ENCODE measurements at places on chromosomes 12 and 14.

- DNase-seq, result peak; percentile 61
Measured at GRCh38 chr12:8698132-8698851, 501 bp downstream of the RIMKLB start.

DNA sequence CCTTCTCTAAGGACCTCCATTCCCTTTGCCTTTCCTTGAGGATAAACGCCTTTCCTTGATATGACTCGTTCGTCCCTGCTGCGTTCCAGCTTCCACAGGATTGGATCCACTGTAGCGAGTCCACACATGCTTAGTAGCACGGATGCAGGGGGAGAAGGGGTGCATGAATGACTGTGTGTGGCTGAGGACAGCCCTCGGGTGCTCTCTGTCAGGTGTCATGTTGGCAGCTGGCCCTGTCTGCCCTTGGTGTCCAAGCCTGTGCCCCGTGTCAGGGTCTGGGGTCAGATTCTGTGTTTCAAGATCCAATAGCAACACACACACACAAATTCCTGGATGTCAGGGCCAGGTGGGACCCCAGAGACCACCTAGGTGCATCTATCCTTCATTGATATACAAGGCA, 17.5 kb upstream of the KRT80 start:
- DNase-seq, result no peak

DNA sequence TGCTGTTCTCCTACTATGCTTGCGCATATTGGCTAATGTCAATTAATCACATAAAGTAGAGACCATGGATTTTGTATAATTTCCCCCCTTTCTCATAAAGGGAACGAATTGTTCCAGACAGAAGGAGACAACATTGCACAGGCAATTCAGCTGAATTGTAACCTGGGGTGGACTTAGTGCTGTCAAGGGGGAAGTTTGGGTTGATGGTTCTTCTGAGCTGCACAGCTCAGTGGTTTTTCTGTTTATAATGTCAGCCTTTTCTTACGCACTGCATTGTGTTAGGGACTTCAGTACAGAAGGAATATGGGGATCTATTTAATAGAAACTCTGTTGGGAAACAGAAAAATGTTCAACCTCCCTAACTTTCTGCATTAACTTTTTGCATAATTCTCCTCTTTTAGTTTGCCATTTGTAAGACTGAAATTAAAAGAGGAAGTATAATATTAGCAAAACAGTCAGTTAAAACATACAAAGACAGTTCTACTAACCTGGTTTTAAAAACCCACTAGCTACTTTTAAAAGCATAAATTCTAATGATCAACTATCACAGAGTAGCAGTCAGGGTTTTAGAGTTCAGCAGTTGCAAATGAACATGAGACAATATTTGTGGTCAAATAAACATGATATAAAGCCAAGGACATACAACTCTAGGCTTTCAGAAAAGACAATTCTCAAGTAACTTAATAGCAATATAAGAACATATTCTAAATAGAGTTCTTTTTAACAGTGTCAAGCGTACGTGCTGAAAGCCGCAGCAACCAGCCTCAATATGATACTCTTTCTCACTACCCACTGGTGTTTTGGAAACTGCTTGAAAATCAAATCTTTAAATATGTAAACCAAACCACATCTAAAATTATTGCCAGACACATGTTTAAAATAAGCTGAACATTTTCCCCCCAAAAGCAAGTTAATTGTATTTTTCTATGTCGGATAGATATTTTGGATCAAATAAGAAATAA, 393.0 kb downstream of the FSCB start:
- no peak for DNase-seq

DNA sequence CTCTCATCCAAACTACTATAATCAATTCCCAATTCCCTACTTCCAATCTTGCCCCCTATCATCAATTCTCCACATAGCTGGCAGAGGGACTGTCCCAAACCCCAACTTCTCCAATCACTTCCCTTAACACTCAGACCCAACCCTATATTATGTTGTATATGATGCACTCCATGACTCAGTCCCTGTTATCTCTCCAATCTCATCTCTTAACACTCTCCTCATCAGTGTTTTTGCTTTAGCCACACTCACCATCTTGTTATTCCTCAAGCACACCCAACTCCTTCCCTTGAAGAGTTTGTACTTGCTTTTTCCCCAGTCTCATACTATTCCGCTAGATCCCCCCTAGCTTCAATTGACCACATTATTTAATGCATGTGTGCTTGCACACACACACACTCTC, 4.9 kb downstream of the RHOJ start:
- DNase-seq, result no peak

DNA sequence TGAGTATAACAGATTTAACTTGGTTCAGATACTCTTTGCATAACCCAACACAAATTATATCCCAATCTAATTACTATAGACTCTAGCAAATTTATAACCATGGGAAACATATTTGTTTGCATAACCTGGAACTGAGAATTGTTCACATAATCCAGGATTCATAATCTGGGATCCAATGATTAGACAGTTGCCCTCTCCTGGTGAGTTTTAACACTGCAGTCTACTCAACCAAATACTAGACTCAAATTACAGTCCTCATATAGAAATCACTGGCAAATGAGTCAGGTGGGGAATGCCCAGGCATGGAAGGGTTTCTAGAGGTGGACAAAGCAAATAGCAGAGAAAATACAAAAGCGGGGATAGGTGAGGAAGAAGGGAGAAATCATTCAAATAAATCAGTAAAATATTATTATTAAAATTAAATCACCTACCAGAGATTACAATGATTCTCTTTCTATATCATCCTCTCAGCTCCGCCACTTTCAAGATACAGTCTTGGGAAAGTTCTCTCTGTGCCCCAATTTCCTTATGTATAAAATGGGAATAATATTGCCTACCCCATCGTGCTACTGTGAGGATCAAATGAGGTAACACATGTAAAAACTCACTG, 9.4 kb downstream of the GCH1 start:
- DNase-seq, result no peak

- DNase-seq, result no peak
Measured at GRCh38 chr12:51001799-51002198, 24.4 kb downstream of the SLC11A2 start.

- no peak for DNase-seq
Measured at GRCh38 chr14:75292886-75293285, 14.3 kb downstream of the FOS start.

GRCh38 chr12:116071555-116072230, 205.8 kb downstream of the MED13L start:
- no peak for DNase-seq

DNA sequence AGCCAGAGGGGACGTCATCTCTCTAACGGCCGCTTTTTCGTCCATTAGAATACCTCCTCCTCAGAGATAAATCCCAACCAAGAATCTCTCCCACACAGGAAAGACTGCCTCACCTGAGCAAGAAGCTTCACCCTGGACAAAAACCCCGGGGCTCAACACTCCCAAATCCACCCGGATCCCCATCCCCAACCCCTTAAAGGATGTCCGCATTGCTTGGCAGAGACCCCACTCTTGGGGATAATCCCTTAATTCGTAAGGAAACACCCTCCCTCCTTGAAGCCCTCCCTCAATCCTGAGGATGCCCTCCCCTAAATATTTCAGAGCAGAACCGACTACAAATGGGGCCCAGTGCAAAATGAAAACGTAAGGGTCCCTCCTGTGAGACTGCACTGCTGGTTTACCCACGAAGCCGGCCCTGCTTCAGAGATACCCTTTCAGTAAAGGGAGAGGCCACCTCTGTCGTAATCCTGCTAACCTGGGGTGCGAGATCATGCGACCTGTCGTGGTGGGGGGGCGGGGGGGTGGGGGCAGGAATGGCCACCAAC, 655 bp upstream of the DYNLL1 start:
- DNase-seq, result no peak

DNA sequence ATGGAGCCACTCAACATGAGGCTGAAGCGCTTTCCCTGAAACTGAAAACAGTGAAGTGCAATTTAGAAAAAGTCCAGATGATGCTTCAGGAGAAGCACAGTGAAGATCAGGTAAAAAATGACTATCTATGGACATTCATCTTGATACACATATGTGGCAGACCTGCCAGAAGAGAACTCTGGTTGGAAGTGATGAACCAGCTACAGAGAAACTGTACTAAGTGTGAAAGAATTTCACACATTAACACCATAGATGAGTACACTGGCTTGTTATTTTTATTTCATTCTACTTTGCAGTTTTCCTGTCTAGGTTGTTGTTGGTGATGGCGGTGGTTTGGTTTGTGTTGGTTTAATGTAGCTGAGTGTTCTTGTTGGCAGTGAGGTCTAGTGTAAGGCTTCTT, 174.7 kb downstream of the ESR2 start:
- no peak for DNase-seq

- DNase-seq, result no peak
Measured at GRCh38 chr12:69410571-69410970, 51.0 kb downstream of the YEATS4 start.

GRCh38 chr12:127238107-127238506, 1028.9 kb upstream of the TMEM132C start:
- no peak for DNase-seq

DNA sequence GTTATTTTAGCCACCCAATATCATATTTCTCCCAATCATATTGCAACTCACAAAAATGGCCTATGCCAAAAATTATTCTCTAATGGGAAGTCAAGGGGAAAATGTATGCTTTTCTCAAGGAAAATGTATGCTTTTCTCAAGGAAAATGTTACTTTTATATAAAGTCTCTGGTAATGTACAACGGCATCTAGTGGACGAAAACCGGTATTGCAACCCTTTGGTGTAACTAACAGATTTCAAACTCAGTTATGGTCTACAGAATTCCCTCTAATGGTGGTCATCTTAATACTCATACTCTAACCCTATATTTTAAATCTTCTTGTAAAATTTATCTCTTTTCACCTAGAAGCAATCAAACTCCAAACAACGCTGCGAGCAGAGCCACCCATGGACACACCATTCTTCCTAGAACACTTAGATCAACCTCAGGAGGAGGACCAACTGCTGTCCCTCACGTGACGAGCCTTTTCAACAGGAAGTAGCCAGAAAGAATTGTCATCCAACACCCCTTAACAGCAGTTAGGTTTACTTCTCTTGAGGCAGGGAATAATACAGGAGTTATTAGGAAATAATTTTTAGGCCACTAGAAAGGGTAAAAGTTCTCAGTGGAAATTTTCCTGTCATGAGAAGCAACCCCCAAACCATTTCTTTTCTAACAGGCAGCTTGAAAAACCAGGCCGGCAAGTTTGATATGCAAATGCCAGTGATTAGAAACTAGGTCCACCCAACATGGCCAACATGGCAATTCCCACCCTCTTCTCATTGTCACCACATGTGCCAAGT, 20.1 kb downstream of the APOBEC1 start:
- peak; percentile 34 for DNase-seq

GRCh38 chr14:99682809-99683618, 1.1 kb upstream of the CYP46A1 start:
- peak; percentile 88 for DNase-seq

DNA sequence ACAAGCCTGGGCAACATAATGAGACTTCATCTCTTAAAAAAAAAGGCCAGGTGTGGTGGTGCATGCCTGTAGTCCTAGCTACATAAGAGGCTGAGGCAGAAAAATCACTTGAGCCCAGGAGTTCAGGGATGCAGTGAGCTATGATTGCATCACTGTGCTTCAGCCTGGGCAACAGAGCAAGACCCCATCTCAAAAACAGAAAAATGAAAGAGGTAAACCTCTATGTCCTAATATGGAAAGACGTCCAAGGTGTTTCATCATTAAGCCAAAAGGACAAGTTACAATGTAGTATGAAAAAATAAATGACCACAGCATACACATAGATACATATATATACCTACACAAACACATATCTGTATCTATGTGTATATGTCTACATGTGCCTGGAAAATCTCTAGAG, 15.4 kb downstream of the SPTB start:
- no peak for DNase-seq

DNA sequence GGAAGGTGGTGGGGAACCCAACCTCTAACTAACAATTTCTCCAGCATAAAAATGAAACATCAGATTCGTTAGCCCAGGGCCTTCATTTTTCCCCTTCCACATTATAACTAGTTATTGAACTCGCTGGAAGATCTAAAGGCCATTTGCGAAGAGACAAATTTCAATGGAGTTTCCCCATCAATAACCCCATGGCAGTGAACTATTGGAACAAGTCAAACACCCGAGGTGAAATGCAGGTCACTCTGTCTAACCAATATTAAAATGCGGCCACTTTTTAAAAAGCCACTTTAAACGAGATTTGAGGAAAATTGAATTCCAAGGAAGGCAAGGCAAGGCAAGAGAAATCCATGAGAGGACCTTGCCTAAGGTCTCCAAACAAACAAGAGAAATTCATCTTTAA, 4.5 kb upstream of the HOXC4 start:
- no peak for DNase-seq

- no peak for DNase-seq
Measured at GRCh38 chr14:54651649-54652048, 84.7 kb downstream of the SAMD4A start.

DNA sequence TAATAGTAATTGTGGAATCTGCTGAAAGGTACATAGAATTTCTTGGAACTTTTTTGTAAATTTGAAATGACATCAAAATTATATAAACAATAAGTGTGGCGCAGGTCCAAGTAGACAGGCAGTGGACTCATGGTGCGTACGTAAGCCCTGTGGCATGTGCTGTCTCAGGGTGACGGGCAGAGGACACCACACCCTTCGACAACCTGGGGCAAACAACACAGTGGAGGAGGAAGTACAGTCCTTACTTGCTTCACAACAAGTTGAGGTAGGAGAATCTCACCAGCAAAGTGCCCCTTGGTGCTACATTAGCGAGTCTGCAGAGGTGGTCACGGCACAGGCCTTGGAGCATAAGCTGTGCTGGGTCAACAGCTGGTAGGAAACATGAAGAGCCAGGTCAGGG, 180.9 kb downstream of the AEBP2 start:
- DNase-seq, result no peak

GRCh38 chr12:9736936-9737705, 4.2 kb upstream of the CLECL1 start:
- DNase-seq, result no peak

DNA sequence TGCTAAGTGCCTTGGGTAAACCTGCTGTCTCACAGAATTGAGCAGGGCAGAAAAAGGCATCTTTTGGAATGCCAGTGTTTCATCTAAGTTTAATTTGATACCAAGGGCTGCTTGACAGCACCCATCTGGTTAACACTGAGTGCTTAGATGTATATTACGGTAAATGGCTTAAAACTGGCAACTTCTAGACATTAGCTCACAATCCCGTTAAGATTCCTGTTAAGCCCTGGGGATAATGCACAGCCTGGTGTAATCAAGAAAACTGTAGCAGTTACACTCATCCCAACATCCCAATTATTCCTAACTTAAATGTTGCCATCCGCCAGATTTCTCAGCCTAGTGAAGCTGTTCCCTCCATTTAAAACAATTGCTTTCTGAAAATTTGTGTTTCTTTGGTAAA, 29.9 kb downstream of the PPFIBP1 start:
- DNase-seq, result no peak

DNA sequence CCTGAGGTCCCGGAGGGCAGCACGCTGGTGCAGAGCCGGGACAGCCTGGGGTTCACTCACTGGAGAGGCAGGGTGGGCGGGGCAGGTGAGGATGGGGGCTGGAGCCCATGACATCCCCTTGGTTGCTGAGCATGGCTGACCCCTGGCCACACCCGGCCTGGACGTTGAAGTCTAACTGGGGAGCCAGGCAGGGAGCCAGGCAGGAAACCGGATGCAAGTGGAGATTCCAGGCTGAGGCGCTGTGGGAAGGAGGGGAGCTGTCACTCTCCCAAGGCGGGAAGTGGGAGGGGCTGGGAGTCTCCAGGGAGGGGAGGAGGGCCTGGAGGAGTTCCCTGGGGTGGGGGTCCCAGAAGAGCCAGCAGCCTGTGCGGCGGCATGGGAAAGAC, 7.7 kb upstream of the INF2 start:
- DNase-seq, result no peak

GRCh38 chr12:1779783-1780182, 40.6 kb upstream of the LRTM2 start:
- DNase-seq, result no peak

GRCh38 chr12:67414011-67414715, 145.0 kb downstream of the CAND1 start:
- DNase-seq, result no peak
